ENCODE measurements at places on chromosomes 11 and 22.

DNA sequence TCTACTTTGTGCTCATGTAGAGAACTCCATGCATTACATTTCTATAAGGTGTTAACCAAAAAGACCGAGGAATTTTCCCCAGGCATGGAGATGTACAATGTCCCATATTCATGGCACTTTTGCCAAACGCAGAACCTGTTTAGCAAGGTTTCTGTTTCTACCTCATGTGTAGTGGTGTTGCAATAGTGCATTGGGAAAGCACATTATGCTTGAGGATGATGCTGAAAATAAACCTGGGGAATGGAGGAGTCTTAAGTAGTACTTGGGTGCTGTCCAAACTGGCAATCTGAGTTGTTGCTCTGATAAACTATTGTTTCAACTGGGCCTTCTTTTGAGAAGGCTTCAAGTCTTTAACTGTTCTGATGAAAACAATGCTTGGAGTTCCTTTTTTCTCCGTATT, 11.5 kb upstream of the MUC15 start:
- no peak for DNase-seq

DNA sequence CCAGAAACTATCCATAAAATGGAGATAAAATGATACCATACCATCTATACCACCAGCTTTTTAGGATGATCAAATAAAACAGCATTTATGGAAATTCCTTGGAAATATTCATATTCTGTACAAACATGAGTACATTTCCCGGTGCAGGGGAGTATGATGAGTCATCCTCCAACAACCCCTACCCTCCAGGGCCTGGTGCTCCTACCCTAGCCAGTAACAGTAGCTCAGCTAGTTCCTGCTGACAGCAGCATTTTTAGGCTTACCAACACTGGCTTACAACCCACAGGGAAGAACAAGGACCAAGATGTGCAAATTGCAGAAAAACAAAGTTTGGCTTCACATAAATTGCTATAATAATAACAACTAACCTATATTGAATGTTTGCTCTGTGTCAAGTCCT, 406.2 kb upstream of the CADM1 start:
- no peak for DNase-seq

- DNase-seq = peak; percentile 45
These were observed 11.7 kb downstream of the PHRF1 start for GRCh38 chr11:587978-588380.

DNA sequence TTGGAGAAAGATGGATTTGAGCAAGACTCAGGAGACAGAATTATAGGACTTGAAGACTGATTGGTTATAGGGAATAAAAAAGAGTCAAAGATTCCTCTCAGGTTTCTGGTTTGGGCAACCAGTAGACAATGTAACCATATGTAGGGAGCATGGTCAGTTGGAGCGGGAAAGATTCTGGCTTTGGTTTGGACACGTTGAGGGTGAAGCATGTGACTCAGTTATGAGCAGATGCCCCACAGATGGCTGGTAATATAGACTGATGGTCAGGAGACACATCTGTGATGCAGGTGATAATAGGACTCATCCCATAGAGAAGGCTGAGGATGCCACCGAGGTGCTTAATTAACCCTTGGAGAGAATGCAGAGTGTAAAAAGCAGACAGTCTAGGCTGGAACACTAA, 132.1 kb downstream of the CD44 start:
- no peak for DNase-seq

GRCh38 chr11:17610085-17610894, 63.2 kb downstream of the OTOG start:
- no peak for DNase-seq

DNA sequence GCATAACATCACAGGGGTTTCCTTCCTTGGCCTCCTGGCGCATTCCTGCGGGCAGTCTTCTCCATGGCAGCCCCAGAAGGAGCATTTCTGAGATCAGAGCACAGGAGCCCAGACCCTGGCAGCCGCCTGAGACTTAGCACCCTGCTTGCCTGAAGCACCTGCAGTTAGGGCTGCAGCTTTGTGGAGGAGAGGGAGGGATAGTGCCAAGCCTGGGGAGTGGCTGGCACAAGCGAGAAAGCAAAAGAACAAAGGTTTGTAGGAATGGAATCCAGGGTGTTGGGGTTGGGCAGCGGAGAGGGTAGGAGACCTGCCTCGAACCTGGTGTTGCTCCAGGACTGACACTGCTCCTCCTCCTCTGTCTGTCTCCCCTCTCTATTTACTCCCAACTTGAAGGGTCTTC, 66.9 kb downstream of the SCN3B start:
- no peak for DNase-seq

GRCh38 chr22:26325641-26326040, 103.4 kb upstream of the ASPHD2 start:
- DNase-seq = no peak

DNA sequence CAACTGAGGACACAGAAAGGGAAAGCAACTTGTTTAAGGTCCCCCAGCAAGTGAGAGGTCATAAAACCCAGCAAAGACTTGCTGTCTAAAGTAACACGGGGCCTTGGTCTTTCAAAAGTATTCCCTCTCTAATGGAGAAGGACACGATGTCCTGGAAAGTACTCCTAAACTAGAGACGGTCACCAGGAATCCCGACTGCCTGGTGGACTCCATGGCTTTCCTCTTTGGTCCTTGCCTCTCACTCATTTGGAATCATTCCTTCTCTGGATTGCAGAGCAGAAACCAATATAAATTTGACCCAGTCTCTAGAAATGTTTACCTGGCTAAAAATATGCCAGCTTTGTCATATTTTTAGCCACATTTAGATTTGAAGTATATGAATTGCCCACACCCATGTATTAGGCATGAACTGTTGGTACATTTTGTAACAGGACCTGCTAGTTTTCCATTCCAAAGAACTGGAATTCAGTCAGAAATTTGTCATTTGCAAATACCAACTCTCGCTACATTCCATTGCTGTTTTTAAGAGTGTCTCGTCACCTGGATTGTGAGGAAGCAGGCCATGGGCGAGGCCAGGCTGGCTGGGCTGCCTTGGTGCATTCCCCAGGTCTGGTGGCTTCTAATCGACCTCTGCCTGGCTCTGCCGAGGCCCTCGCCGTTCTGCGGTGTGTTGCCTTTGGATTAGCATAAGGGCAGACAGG, 12.9 kb downstream of the NAV2 start:
- DNase-seq = no peak

- DNase-seq = no peak
These were observed 49.4 kb downstream of the CLMP start for GRCh38 chr11:123145661-123146060.

DNA sequence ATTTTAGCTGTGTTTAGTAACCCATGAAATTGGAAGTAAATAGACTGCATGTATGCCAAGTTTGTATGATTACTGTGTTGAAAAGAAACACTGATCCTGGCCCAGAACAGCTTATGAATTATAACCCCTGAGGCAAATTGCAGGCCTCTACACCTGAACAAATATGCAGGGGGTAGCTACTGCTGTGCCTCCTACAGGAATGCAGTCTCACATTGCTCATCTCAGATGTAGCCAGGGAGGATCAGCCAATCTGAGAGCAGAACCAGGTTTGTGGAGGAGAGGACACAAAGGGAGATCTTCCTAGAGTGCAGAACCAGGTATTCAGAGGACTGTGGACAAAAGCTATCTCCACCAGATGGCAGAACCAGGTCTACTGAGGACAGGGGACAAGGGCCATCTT, 442.2 kb upstream of the DDI1 start:
- no peak for DNase-seq

DNA sequence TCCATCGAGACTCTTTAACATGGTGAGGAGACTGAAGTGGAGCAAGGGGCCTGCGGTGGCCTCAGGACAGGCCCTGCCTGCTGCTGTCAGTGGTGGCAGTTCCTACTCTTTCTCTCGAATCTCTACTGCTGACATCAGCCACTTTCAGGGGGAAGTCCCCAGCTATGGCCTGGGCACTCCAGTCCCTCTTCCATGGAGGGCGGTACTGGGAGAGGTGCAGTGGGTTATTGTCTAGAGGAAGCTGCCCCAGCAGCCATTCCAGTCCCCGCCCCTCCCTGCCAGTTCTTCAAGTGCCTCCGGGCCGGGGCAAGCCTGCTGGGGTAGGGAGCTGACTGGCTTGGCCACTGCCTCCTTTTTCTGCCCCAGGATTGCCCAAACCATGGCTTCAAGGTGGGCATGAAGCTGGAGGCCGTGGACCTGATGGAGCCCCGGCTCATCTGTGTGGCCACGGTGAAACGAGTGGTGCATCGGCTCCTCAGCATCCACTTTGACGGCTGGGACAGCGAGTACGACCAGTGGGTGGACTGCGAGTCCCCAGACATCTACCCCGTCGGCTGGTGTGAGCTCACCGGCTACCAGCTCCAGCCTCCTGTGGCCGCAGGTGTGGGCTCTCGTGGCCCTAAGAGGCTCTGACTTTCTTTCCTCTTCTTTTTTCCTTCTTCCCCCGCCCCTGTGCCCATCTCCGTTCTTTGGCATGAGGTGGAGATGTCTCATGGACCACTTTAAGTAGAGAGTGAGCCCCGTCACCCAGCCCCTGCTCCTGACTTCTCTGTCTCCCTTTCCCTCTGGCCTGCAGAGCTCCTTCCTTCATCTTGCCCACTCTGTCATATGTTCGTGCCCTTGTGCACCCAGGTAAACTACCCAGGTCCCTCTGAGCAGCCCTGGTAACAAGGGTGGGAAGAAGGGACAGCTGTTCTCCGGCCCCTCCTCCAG, 13.7 kb downstream of the CHADL start:
- no peak for DNase-seq

- DNase-seq = no peak
These were observed 7.5 kb downstream of the SUSD2 start for GRCh38 chr22:24188705-24189248.

- DNase-seq = no peak
These were observed 4.7 kb downstream of the BSX start for GRCh38 chr11:122976734-122977469.

DNA sequence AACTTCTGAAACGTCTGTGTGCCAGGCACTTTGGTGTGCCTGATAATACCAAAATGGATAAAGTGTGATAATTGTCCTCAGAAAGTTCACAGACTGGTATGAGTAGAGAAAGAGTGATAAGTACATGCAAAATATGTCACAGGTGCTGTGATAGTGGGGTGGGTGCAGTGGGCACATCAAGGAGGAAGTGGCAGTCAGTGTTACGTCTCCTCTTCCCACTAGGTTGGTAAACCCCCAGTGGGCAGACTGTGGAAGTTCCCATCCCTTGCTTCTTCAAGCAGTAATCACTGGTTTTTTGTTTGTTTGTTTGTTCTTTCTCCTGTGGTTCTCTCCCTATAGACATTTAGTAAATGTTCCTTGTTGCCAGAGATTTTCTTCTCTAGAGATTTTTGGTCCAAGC, 5.4 kb downstream of the RNF121 start:
- no peak for DNase-seq

GRCh38 chr11:9884601-9885000, 220.7 kb downstream of the SWAP70 start:
- no peak for DNase-seq

DNA sequence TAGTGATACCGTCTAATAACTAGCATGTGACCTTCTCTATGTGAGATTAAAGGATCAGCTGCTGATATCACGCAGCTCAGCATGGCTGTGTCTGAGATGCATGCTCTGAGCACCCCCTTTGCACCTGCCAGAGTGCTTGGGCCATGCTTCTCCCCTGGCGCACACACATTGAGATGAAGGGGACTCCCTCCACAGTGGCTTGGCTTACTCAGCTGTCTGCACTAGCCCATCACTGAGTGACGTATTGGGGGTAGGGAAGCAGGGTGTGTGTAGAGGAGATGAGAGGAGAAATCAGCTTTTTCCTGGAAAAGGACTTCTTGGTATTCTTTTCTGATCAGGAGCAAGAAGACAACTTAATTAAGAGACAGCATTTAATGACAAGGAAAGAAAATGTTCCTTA, 216.5 kb downstream of the BLID start:
- no peak for DNase-seq

DNA sequence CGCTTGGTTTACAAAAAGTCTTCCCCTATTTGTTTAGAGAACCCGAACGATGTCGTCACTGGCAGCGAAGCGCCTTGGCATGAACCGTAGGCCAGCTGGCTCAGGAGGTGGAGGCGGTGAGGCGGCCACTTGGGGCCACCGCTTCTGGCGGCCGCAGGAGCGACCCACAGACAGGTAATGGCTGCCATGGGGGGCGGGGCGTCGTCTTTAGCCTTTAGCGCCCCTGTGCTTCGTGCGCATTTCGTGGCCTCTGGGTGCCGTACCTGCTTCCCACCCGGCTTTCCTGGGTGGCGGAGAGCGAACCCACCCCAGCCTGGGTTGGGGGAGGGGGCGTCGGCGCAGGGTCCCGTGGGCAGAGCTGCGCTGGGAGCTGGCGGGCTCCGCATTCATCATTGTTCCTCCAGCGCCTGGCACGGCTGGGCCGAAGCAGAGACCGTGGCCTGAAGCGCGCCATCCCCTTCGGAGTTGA, 469 bp upstream of the OSBP2 start:
- DNase-seq = peak; percentile 49

- no peak for DNase-seq
These were observed 13.7 kb downstream of the PEX26 start for GRCh38 chr22:18091478-18091877.

DNA sequence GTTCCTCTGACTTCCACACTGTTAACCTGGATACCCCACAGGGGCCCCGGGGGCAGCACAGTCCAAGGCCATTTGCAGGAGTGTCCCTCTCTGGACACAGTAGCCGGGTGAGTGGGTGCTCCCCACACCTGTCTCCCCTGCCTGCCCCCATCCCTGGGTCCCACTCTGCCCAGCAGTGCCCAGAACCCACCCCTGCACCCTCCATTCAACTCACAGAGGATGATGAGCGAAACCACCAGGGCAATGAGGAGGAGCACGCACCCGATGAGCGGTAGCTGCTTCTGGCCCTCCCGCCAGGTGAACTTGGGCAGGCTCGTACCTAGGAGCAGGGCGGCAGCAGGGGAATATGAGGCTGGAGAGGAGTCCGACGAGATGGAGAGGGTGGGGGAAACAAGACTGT, 12.2 kb downstream of the TMPRSS13 start:
- DNase-seq = no peak

GRCh38 chr11:2518111-2518982, 73.5 kb downstream of the KCNQ1 start:
- DNase-seq = no peak

DNA sequence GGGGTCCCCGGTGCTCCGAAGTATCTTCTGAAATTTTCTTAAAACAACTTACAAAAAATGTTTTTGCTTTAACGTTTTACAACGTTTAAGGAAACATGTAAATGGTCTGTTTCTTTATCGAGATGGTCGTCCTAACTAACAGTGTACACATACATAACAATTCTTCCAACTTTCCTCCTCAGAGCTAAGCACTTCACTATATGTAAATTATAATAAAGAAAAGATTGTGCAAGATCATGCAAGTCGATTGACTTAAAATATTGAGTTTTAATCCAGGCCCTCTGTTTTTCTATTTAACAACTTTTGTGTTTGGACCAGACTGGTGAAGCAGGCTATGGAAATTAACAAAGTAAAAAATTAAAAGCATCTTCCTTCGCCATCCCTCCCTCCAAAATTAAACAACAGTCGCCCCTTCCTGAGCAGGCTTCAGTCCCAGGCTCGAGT, 4.9 kb downstream of the ALX4 start:
- DNase-seq = no peak

GRCh38 chr22:48782326-48782725, 1045.3 kb downstream of the BRD1 start:
- no peak for DNase-seq

- DNase-seq = no peak
These were observed 65.6 kb downstream of the IMMP1L start for GRCh38 chr11:31443802-31444201.

GRCh38 chr22:26585104-26585790, 4.7 kb downstream of the TPST2 start:
- no peak for DNase-seq

Data from activated T-cell treated with anti-CD3 and anti-CD28 coated beads for 1 hour (primary cell).